ENCODE measurements at places on chromosomes 2 and 18. TPM values are rescaled to one million over a fixed set of nuclear protein-coding genes. Genes with fewer than 3 reads are reported as not detected.

DNA sequence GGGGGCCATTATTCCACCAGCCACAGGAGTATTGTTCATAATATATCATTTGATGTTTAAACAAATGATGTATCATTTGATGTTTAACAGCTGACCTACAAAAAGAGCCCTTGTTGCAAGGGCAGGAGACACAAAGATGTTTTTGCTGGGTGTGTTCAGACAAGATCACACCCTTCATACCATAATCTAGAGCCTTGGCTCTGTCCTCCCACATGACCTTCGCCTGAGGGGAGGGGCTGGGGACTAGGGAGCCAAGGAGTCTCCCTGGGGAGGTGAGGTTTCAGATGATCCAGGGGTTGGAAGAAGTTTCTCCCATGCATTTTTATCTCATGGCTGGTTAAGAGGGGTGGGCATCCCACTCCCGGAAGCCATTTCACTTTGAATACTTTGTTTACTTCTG, 33.5 kb downstream of the CDC42EP3 start:
- DNase-seq = no peak

- DNase-seq = no peak
Observed at GRCh38 chr18:78882585-78882984, 97.0 kb upstream of the SALL3 start.

GRCh38 chr18:80070825-80071224, 36.6 kb downstream of the RBFA start:
- DNase-seq = no peak

DNA sequence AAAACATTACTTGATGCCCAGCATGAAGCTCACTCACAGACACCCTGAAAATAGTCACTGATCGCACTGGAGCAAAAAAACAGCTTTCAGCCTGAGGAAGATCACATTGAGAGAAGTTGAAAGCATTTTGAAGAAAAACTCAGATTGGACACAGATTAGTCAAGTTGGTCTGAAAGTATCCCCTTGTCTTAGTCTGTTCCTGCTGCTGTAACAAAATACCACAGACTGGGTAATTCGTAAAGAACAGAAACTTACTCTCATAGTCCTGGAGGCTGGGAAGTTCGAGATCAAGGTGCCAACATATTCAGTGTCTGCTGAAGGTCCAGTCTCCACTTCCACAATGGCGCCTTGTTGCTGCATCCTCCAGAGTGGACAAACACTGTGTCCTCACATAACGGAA, 14.2 kb upstream of the NDUFV2 start:
- no peak for DNase-seq

GRCh38 chr2:218853766-218854165, 5.8 kb upstream of the WNT6 start:
- DNase-seq = peak; percentile 85

GRCh38 chr2:200913654-200914053, 24.5 kb downstream of the NIF3L1 start:
- DNase-seq = peak; percentile 11

GRCh38 chr2:228048838-228049490, 132.5 kb downstream of the SPHKAP start:
- DNase-seq = peak; percentile 49

DNA sequence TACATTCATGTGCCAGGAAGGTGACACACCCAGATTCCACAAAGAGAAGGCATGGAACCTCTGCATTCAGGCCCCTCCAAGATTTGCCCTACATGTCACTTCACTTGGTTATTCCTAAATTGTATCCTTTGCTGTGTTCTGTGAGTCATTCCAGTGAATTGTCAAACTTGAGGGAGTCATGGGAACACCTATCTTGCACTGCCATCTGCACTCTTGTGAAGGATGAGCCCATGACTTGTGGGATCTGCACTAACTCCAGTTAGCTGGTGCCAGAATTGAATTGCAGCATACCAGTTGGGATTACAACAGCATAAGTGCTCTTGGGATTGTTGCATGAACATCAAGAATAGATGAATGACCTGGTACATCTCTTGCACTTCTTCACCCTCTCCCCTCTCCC, 1288.0 kb upstream of the ZEB2 start:
- peak; percentile 6 for DNase-seq

GRCh38 chr18:55228191-55228590, 268.9 kb upstream of the CCDC68 start:
- no peak for DNase-seq

GRCh38 chr18:50009773-50010335, 185.1 kb downstream of the MYO5B start:
- peak; percentile 51 for DNase-seq

DNA sequence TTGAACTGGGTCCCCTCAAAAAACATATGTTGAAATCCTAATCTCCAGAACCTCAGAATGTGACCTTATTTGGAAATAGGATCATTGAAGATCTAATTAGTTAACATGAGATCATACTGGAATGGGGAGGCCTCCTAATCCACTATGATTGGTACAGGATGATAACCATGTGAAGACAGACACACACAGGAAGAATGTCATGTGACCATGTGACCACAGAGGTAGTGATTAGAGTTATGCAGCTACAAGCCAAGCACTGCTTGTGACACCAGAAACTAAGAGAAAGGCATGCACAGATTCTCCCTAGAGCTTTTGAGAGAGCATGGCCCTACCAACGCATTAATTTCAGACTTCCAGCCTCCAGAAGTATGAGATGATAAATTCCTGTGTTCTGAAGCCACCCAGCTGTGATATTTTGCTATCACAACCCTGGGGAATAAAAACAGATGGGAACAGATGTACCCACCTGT, 47.0 kb upstream of the TGIF1 start:
- DNase-seq = peak; percentile 51

DNA sequence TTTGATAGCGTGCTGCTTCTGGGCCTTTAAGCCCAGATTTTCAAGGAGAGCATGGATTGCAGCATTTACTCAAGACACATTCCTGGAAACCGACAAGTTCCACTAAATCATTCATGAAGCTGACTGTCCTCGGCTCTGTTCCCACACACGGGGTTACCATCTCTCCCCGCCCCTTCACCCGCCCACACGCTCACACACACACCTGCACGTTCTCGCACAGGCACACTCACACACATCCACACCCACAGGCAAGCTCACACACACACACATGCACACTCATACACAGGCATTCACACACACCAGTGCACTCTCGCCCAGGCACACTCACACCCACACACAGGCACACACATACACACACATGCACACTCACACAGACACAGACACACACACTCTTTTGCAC, 150.0 kb upstream of the AGAP1 start:
- DNase-seq = peak; percentile 83

DNA sequence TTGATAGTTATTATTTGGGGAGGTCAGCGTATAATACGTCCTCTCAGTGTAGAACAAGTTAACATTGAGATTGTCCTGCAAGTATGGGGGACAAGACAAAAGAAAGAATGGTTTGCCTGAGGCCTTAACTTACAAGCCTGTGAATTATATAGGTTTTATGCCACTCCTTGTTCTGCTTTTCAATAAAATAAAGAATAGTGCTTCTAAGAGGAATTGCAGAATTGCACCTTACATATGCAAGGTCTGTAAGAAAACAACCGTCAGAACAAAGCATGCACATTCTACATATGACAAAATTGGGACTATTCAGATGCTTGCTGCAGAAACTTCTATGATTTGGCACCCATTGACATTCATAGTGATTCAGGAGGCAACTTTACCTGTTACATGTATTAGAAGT, 785.0 kb downstream of the NR4A2 start:
- DNase-seq = no peak

- no peak for DNase-seq
Observed at GRCh38 chr2:176936410-176936809, 276.2 kb upstream of the HNRNPA3 start.

- DNase-seq = peak; percentile 86
Observed at GRCh38 chr2:215870088-215870490, 143.3 kb downstream of the MREG start.

DNA sequence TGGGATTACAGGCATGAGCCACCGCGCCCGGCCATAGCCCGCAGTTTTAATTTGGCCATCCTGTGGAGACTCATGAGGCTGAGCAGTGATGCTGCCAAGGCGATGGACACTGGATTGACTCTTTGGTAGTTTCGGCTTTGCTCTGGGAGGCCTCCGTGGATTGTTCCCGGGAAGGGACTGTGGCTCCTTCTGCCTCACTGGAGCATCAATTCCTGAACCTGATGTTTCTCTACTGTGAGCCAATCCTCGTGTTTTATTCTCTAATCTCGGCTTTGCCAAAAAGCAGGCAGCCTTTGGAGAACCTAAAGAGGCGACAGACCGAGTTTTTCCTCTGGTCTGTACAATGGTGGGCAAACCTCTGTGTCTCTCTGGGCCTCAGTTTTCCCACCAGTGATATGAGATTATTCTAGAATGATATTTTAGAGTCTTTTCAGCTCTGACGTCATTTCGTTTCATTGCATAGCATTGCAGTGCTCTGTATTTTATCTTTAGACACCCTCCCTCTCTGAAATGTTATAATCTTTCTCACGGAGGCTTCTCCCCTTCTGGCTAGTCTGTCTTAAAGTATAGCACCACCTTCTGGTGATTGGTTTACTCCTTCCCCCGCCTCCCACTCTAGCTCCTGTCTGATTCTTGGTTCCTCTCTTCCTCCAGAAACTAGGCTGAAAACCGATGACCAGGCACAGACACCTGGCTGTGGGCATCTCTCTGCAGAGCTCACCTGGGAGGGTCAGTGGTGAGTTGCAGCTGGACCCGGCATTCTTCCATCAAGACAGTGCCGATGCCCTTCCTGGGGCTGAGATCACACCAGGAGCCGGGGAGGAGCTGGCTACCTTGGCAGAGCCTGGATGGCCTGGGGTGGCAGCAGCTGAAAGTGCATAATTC, 341.3 kb downstream of the MYCN start:
- peak; percentile 31 for DNase-seq

DNA sequence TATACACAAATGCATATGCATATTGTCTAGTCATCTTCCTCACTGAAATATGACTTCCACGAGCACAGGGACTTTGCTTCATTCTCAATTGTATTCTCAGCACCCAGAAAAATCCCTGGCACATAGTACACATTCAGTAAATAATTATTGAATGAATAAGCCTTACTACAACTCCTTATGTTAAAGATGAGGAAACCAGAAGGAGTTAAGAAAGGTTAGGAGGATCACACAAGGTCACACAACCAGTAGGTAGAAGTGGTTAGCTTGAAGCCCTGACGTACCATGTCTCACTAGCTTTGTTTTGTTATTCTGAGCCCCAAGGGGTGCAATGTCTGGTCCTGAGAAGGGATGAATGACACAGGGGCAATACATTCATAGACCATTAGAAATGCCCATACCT, 220.9 kb upstream of the PID1 start:
- no peak for DNase-seq

DNA sequence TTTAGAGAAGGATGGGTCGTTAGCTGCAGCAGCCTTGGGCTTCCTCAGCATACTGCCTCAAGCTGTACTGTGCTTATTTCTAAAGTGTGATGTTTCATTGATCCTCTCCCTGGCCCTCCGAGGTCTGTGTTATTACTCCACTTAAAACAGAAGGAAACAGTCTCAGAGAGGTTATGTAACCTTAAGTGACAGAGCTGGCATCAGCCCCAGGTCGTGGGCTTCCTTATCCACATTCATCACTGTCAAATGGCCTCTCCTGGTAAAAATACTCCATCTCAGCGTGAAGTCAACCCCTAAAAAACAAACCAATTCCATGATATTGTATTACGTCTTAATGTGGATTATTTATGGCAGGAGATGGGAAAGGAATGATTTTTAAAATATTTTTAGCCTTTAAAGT, 153.3 kb upstream of the NOSTRIN start:
- DNase-seq = no peak

GRCh38 chr2:20444101-20444992, 2.5 kb upstream of the RHOB start:
- peak; percentile 68 for DNase-seq

GRCh38 chr2:222269132-222269531, 29.7 kb downstream of the PAX3 start:
- DNase-seq = no peak

GRCh38 chr18:23740105-23740830, 51.0 kb downstream of the LAMA3 start:
- no peak for DNase-seq

DNA sequence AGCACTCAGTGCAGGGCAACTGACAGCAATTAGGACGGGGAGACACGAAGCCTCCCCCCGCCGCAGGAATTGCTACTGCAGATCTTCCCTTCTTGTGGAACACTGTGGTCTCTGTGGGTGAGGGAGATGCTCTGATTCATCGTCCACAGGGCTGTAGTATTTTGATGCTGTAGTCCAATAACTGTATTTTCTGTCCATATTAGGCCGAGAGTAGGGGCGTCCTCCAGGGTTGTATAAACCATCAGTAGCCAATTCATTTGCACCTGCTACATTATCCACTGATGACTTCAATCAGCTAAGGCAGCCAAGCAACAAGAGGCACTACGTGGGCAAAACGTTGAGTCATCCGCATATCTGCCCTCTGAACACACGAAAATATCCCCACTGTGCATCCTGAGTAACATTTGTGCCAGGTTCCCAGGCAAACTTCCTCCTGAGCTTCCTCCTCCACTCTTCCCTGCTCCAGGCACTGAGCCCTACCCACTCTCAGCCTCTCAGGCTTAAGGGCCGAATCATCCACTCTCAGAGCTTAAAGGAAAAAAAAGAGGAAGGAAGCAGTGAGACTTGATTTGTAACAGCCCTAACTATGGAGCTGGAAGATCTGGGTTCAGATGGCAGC, 62.1 kb downstream of the LBH start:
- peak; percentile 96 for DNase-seq

GRCh38 chr2:176763851-176764404, 448.7 kb upstream of the HNRNPA3 start:
- DNase-seq = no peak

DNA sequence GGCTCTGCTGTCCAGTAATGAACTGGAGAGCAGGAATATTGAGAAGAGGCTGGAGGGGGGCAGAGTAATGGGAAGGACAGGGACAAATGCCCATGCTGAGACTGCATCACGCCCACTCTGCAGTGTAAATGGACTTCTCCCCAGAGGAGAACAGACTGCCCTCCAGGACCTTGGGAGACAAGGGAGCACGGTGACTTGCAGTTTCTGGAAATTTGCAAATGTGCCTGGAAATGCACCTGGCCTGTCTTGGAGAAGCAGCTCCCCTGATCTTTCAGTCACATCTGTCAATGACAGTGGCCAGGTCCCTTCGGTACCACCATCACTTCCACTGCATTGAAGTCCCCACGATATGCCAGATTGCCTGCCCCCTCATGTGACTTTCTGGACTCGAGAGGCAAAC, 178.7 kb upstream of the SH3BP4 start:
- no peak for DNase-seq

GRCh38 chr2:162731917-162732804, 106.4 kb downstream of the KCNH7 start:
- no peak for DNase-seq

DNA sequence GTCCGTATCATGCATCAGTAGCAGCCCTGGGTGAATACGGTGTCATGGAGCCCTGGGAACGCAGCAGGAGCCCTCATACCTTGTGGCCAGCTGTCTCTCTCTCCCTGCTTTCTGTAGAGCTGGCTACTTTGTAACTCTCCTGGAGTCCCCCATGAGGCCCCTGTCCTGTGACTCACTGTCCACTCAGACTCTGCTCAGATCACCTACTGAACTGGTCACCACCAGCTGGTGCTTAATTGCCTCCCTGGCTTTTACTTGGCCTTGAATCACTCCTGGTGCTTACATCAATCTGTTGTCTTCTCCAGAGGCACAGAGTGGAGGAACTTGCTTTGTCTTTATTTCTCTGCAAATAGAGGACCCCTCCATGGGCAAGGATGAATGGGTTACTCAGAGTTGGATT, 172.7 kb downstream of the HRH4 start:
- DNase-seq = peak; percentile 32

MATN3 gene
- 32.1 TPM for total RNA-seq

TRABD2A gene
- total RNA-seq = 1.1 TPM

FRZB gene
- total RNA-seq = not detected

TUBB8B gene
- not detected for total RNA-seq

CHRNG gene
- not detected for total RNA-seq

VSNL1 gene
- 0.05 TPM for total RNA-seq

SP140 gene
- total RNA-seq = 4.3 TPM
